ENCODE measurements at places on chromosomes 11 and 22.
A peak's percentile ranks its signal among the peaks of the same experiment; 100 is the strongest.

- no peak for DNase-seq
These were observed 8.6 kb downstream of the GAL start for GRCh38 chr11:68692871-68693483.

DNA sequence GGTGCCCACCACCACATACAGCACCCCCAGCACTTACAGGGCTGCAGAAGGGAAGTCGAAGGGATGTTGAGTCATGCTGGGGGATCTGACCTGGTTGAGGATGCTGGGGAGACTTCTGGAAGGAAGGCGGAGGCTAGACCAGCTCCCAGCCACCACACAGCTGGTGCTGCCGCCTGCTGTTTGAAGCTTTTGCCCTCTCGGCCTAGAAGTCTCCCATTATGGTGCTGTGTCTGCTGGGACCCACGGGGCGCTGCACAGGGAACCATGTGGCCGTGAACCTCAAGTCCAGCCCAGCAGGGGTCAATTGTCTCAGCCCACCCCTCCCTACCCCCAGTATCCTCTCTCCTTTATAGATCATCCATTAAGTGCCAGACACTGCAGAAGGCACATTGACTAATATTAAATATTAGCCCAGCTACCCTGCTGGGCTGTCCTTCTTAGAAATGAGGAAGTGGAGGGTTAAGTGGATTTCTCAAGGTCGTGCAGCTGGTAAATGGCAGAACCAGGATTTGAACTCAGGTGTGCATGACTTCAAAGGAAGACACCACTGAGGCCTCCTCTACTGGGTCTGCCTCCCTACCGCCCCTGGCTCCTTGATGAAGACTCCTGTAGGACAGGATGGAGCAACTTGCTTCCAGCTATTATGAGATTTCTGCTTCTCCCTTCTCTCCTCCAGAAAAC, 49.7 kb downstream of the CYTH4 start:
- peak; percentile 92 for DNase-seq

DNA sequence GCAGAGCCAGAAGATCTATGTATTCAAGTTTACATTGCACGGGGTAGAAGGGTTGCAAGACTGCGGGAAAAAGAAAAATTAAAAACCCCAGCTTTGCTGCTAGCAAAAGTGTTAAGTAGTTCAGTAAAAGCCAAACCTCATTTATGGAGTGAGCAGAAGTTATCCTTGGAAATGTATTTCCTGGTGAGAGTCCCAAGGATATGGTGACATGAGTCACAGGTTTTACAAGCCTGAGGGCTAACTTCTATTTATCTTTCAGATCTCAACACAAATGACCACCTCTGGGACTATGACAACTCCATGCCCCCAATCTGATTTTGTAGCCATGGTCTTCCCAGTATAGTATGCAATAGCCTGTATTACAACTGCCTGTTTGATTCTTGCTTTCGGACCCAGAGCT, 26.1 kb downstream of the ABTB2 start:
- no peak for DNase-seq

DNA sequence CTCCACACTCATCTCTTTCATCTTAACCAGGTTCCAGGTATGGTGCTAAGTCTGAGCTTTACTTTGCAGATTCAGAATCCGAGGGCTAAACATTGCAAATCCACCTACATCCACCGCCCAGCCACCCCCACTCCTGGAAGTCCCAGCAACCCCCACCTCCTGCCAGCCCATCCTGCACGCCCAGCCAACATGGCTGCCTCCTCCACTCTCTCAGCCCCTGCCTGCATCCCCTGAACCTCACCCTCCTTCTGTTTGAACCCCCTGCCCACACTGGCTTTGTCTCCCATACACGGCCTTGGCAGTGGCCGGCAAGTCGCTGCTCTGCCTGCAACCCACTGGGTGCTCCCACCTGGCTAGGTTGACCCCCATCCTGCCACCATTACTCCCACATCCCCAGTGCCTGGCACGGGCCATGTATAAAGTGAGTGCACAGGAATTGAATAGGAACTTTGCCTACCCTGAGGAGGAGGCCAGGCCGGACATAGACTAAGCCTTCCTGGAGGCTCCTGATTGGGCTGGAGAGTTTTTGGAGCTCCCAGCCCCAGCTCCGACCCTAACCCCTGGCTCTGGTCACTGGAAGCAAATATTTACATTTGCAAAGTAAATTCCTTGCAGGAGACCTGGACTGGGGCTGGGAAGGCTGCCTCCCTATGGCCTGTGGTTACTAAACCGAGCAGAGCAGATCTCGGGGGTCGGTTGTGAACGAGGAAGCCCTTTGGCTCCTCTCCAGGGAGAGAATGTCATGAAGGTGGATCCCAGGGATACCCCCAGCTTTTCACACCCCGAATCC, 14.4 kb downstream of the EMID1 start:
- no peak for DNase-seq

DNA sequence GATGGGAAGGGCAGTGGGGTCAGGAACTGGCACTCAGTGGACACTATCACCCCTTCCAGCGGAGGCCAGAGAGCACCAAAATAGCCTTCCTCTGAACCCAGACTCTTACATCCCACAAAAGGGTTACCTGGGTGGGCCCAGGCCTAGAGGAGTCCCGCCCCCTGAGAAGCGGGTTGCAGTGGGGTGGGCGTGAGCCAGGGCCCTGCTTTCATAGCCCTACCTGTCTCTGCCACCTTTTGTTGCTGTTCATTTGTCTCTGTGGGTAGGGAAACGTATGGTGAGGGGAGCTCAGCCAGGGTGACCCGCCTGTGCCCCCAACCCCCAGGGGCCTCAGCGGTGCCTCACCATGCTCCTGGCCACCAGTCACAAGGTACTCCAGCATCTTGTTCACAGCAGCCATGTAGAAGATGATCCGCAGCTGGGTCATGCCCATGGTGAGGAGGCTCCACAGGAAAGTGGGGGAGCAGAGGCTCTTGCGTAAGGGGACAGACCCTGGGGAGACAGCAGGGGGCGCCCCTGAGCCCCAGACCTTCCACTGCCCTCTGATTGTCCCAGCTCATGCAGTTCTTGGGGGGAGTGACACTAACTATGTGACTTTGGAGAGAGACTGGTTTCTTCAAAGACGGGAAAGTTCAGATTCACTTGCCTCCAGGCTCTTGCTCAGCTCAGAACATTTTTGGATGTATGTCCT, 24.0 kb downstream of the SLC43A1 start:
- DNase-seq, result peak; percentile 40

- DNase-seq, result no peak
These were observed 14.2 kb upstream of the RFPL2 start for GRCh38 chr22:32219026-32219425.

DNA sequence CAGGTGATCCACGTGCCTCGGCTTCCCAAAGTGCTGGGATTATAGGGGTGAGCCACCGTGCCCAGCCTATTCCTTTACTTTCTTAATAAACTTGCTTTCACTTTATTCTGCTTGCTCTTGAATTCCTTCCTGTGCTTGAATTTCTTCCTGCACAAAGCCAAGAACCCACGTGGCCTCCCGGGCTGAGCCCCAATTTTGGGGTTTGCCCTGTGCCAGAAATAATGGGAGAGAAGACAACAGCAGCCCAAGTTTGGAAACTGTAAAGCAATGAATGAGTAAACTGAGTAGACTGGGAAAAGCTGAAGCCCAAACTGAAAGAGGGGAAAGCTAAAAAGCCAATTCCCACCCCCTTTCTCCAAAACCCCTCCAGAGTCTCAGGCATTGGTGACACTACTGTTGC, 136.4 kb downstream of the NECTIN1 start:
- no peak for DNase-seq

DNA sequence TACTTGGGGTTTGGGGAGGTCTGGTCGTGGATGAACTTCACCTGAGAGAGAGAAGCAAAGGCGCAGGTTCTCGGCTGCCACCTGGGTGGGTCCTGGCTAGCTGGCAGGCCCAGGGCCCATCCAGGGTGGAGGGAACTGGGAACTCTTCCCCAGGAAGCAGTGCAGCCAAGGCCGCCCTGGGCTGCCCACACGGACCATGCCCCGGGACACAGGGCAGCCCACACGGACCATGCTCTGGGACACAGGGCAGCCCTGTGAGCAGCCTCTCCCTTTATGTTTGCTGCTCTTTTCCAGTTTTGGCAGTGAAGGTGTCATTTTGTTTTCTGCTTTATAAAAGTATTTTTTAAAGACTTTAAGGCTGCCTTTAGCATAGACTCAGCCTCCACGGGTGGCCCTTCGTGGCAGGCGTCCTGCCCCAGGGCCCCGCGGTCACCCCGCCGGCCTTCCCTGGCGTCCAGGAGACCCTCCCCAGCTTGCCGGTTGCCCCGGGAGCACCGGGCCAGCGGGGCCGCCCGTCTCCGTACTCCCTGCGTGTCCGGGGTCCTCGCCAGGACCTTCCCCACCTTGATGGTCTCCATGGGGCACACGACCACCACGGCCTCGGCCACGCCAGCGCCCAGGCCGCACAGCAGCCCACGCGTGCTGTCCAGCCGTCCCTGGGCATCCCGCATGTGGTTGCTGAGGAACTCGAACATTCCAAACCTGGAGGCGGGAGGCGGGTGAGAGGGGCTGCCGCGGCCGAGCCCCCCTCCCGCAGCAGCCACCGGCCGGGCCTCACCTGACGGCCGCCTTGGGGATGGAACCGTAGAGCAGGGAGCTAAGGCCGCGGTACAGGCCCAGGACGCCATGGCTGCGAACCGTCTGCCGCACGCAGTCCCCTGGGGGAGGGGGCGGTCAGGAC, 1.1 kb downstream of the SLC25A1 start:
- no peak for DNase-seq

DNA sequence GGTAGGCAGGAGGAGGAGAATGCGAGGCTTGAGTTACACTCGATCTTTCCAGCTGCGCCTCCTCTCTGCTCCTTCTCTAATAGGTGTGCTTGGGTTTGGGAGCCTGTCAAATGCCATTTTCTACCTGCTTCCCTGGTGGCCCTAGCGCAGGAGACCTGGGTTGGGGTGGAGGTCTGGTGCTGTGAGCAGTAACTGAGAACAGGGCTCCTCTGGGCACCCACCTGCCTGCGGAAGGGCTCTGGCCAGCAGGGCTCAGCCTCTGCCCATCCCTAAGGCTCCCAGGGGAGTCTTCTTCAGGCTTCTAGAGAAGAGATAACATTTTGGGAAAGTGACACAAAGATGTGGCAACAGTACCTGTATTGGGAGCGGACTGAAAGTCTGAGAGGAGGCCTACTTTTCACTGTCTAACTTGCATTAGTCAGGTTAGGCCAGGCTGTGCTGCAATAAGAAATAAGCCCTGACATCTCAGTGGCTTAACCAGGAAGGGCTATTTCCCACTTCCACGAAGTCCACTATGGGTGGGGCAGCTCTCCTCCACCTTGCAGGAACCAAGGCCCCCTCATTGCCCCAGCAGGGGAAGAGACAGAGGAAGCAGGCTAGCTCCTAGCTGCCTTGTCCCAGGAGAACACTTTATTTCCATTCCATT, 7.7 kb upstream of the LTO1 start:
- no peak for DNase-seq
